Panc1 (cell line): ENCODE measurements at places on chromosomes 13 and 19. TPM values are rescaled to one million over a fixed set of nuclear protein-coding genes. Genes with fewer than 3 reads are reported as not detected.

The CLIP3 gene
- 4.7 TPM for total RNA-seq

The PRR19 gene
- total RNA-seq: 2.1 TPM

The NTF4 gene
- total RNA-seq: 0.39 TPM

The UBE2L5 gene
- not detected for total RNA-seq

The ZNF493 gene
- total RNA-seq: 8.5 TPM

The AMER2 gene
- not detected for total RNA-seq

The DIAPH3 gene
- 15.4 TPM for total RNA-seq

The IGSF23 gene
- not detected for total RNA-seq

The TGFBR3L gene
- 12.5 TPM for total RNA-seq

The FAM83E gene
- total RNA-seq: 1.0 TPM

The TNNI3 gene
- total RNA-seq: 14.6 TPM

The ZNF730 gene
- total RNA-seq: 0.08 TPM

The LGI4 gene
- 0.18 TPM for total RNA-seq

The FXYD3 gene
- total RNA-seq: not detected

The FUT3 gene
- 0.36 TPM for total RNA-seq

The PABPC3 gene
- 0.18 TPM for total RNA-seq

The ZSCAN4 gene
- not detected for total RNA-seq

The CEACAM16 gene
- not detected for total RNA-seq

The FUT1 gene
- total RNA-seq: 0.13 TPM

The CYP4F2 gene
- 0.21 TPM for total RNA-seq

The CLEC4G gene
- not detected for total RNA-seq

The CGB3 gene
- total RNA-seq: not detected

The CACNA1A gene
- 0.51 TPM for total RNA-seq

The KLK4 gene
- total RNA-seq: not detected

The CRX gene
- not detected for total RNA-seq

The SLITRK1 gene
- 0.08 TPM for total RNA-seq

The OR2Z1 gene
- not detected for total RNA-seq

The ADGRE2 gene
- total RNA-seq: 0.21 TPM

The WASF3 gene
- 20.2 TPM for total RNA-seq

The SHANK1 gene
- total RNA-seq: not detected

The ZNF439 gene
- 6.3 TPM for total RNA-seq

The PRSS57 gene
- not detected for total RNA-seq

The MYH14 gene
- 23.8 TPM for total RNA-seq

The CYP2F1 gene
- total RNA-seq: not detected

The ZNF284 gene
- 0.87 TPM for total RNA-seq

The VN1R4 gene
- not detected for total RNA-seq

The NLRP5 gene
- total RNA-seq: not detected

The LGALS16 gene
- total RNA-seq: not detected

The KL gene
- 0.28 TPM for total RNA-seq

The RNF17 gene
- not detected for total RNA-seq

The ALDH16A1 gene
- total RNA-seq: 19.6 TPM

The PSG6 gene
- total RNA-seq: not detected

The TMEM147 gene
- total RNA-seq: 157 TPM

The C5AR1 gene
- 2.7 TPM for total RNA-seq

The C19orf73 gene
- 1.4 TPM for total RNA-seq

The ATP1A3 gene
- 4.9 TPM for total RNA-seq

The DGKH gene
- 22.8 TPM for total RNA-seq

The CEBPA gene
- 1.6 TPM for total RNA-seq

The LRG1 gene
- 0.08 TPM for total RNA-seq

The ARMC6 gene
- 51.4 TPM for total RNA-seq

The KIR2DL3 gene
- total RNA-seq: not detected

The OLFM2 gene
- 9.7 TPM for total RNA-seq
